ENCODE measurements at places on chromosomes 6 and 20.

- peak; percentile 84 for DNase-seq
Observed at GRCh38 chr6:44133003-44133931, 5.9 kb downstream of the TMEM63B start.

- no peak for DNase-seq
Observed at GRCh38 chr6:85460921-85461797, 11.3 kb downstream of the NT5E start.

- DNase-seq, result peak; percentile 66
Observed at GRCh38 chr6:43873806-43874714, 104.0 kb downstream of the VEGFA start.

DNA sequence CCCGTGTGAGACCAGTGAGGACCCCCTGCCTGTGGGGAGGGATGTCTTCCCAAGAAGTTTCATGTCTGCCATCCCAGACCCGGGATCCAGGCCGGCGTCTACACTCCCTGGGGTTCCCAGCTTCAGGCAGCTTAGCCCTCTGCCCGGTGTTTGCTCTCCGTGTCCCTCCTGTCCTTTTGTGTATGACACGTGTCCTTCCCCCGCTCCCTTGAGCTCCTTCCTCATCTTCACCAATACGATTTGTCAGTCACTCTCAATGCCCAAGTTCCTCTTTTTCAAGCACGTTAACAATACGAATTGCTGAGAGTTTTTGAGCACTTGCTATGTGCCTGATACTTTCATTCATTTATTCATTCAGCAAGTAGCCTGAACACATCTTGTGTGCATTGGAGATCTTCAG lies 115.6 kb upstream of the PTPN1 start:
- no peak for DNase-seq

DNA sequence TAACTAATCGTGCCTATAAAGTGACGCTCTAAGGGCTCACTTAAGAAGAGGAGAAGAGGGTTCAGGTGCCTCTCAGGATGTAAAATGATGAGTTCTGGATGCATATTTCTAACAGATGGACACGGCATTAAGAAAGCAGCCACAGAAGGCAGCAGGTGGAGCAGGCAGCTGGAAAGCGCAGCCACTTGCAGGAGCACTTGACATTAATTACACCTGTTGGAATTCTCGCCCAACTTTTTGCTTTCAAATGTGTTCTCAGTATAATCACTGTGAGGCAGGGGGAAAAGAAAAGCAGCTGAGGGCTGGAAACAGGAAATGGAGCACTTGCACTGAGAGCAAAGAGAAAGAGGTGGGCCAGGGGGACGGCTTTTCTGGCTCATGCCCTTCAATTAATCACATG lies 164.2 kb downstream of the NKAIN2 start:
- DNase-seq, result no peak

DNA sequence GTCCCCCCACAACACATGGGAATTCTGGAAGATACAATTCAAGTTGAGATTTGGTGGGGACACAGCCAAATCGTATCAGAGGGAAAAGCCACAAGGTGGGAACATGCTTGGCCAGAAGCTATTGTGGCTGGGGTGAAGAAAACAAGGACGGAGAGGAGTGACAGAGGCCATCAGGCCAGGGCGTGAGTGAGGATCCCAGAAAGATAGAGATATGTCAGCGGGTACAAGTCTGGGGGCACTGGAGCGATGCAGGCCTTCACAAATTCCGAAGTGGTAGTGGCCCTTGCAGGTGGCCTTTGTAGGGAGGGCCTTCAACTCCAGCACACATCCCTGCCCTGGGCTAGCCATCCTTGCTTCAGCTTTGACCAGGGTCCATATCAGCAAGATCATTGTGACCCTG lies 159.1 kb downstream of the BCAS1 start:
- no peak for DNase-seq

DNA sequence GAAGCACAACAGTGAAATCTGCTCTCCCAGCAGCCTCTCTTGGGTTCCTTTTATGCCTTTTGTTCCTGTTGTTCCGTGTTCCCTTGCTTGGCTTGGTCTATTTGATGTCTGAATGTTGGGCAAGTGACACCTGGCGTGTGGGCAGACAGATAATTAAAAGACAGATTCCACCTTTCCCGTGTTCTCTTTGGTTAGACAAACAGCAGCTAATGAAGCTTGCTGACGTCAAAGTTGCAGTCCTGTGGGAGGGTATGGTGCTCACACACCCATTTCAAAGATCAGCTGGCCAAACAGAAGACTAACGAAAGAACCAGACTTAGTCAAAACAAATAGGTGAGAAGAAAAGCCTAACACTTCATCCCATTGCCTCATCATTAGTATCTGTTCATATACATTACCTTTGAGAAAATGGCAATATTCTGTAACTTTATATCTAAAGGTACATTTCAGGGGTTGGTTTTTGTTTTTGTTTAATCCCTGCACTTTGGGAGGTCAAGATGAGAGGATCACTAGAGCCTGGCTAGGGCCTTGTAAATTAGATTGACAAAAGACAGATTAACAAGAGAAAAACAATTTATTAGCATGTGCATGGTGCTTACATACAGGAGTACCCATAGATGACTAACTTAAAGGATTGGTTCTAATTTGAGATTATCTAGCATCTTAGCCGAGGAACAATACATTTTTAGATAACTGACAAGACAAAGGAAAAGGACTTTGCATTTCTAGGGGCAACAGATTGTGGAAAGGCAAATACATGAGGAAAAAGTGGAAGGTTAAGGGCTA lies 48.9 kb upstream of the TNFRSF21 start:
- DNase-seq, result no peak

GRCh38 chr6:165543781-165544180 lies 119.3 kb downstream of the PDE10A start:
- no peak for DNase-seq

Measured in islet precursor cell (in vitro differentiated cells).